Pancreas (tissue), 10 donors: ENCODE measurements at places on chromosomes 5 and 9. TPM values are rescaled to one million over a fixed set of nuclear protein-coding genes. Genes with fewer than 3 reads are reported as not detected.

The EQTN gene
- not detected for total RNA-seq

The LCP2 gene
- total RNA-seq, result 11.2 TPM

The DMRTA1 gene
- total RNA-seq, result 1.7 TPM

The DBH gene
- total RNA-seq, result not detected

The CARD6 gene
- total RNA-seq, result 2.7 TPM

The OR13C8 gene
- total RNA-seq, result not detected

DNA sequence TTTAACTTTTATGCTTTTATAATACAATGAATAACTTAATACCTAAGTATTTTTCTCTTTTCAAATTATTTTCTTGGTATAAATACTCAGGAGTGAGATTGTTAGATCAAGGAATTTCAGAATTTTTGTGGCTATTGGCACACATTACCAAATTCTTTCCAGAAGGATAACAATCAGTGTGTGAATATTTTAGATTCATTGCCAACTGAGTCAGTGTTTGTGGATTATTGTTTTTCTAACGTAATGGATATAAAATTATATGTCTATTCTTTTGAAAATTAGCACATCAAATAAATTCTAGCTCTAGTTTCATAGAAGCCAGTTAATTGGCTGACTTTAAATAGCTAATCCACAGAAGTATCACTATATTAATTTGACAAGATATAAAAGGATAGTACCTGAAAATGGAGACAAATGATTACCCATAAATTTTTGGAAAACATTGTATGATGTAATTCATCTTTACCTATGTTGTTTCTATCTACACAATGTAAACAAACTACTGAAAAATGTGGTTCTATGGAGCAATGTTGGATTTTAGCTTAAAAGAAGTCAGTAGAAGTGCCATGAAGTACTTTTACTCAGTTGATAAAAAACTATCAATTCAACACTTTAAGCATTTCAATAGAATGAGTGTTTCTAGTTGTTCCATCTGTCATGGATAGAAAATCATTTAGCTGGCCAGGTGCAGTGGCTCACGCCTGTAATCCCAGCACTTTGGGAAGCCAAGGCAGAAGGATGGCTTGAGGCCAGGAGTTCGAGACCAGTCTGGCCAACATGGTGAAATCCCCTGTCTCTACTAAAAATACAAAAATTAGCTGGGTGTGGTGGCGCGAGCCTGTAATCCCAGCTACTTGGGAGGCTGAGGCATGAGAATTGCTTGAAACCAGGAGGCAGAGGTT is 185.1 kb downstream of the ADAMTSL1 start:
- no peak for DNase-seq

- peak; percentile 78 for DNase-seq
Observed at GRCh38 chr5:139635606-139636206, 12.4 kb upstream of the CXXC5 start.

- DNase-seq, result no peak
Observed at GRCh38 chr5:75200776-75201175, 35.9 kb downstream of the ANKRD31 start.

DNA sequence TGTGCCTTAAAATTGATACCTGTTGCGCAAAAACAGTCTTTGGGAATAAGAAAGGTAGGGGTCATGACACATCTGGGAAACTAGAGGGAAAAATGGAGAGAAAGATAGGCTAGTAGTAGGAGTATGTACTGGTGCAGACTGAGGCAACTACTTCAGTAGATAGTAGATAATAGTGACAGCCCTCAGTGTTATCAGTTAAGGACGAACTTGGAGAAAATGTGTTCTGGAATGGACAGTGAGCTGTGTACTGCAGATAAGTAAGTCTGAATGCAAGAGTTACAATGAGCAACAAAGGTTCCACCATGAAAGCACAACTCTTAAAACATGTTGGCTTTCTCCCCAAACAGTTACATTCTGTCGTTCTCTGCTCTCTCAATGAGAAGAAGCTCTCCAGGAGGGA is 6.5 kb upstream of the INSL6 start:
- DNase-seq, result no peak

- no peak for DNase-seq
Observed at GRCh38 chr5:67319935-67320725, 123.5 kb upstream of the CD180 start.

DNA sequence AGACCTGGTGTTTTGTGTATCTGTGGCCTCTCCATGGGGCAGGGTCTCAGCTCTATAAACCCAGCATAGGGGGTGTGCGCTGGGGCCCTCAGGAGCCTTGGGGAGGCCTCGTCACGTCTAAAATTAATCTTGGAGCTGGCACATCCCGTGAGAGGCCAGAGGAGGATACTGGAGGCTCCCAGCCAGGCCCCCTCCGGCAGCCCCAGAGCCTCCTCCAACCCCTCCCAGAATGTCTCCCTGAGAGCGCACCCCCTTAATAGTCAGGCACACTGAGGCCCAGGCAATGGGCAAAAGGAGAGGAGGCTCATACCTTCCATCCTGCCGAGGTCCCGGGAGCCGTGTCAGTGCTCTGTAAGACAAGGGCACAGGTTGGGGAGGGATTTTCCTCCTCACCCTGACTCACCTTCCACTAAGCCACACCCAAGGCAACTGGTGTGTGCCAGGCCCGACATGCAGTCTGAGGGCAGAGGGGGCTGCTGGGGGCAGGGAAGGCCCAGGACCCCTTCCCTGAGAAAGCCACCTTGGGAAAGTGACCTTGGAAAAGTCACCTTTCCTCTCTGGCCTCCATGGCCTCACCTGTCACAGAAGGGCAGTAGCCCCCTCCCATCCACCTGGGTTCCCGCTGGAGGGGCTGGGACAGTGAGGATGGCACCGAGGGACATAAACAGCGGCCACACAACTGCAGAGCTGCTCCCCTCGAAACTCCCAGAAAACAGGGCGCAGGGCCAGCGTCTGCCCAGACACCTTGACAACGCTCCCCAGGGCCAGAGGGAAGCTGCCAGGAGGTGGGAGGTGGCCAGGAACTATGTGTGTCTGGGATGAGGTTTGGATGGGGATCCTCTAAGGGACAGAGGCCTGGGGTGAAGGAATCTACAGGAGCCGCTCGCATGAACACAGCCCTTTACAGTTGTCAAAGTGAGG is 2.9 kb downstream of the AK1 start:
- no peak for DNase-seq

DNA sequence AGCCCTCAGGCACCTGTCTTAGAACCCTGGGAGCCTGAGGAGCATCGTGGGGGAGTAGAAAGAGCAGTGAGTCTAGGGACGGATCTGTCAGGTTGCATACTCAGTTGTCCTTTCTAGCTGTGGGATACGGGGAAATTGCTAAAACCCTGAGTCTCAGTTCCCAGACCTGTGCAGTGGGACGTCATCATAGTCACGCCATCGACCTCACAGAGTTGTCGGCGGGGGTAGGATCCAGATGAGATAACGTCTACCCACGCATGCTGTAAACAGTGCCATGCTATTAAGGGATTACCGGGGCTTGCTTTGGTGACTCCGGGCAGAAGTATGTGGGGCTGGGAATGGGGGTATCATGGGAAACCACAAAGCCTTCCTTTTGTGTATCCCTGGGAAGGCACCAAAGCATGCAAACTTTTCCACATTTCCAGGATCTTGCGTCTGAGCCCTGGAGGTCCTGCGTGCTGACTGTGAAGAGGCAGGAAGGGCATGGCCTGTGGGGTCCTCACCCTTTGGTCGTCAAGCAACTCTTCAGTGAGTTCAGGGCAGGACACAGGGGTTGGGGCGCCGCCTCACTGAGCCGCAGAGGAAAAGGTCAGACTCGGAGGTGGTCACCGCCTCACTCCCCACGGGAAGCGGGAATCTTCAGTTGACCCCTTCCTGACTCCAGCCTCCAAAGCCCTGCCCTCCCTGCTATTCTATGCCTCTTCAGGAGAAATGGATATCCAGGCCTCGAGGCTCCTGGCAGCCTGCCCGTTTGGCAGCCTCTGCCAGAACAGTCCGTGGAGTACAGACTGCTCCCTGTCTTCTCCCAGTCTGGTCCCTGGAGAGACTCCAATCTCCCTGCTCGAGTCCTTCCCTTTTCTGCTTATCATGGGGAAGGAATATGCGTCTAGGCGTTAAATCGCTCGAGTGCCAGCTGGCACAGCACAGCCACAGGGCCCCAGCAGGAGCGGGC is 186.8 kb upstream of the KLF9 start:
- DNase-seq, result peak; percentile 94

GRCh38 chr5:8057769-8058168 is 188.8 kb downstream of the MTRR start:
- DNase-seq, result no peak

- no peak for DNase-seq
Observed at GRCh38 chr9:131407717-131408195, 13.9 kb downstream of the PRRC2B start.

- no peak for DNase-seq
Observed at GRCh38 chr9:100554935-100555401, 22.9 kb upstream of the CAVIN4 start.

DNA sequence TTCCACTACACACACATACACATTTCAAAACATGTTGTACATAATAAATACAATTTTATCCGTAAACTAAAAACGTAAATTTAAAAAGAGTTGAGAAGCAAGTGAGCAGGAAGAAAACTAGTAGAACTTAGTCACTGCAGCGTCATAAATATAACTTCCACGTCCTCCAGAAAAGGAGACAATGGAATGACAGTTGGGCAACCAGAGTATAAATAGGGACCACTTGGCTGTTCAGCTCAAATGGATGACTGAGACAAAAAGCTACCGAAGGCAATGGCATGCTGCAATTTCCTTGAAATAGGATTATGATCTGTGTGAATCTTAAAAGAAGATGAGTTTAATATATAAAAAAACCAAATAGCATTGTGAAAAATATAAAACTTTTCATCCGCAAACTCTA is 438.5 kb upstream of the RGMB start:
- no peak for DNase-seq

GRCh38 chr9:114070188-114071103 is 7.7 kb downstream of the AMBP start:
- DNase-seq, result no peak

DNA sequence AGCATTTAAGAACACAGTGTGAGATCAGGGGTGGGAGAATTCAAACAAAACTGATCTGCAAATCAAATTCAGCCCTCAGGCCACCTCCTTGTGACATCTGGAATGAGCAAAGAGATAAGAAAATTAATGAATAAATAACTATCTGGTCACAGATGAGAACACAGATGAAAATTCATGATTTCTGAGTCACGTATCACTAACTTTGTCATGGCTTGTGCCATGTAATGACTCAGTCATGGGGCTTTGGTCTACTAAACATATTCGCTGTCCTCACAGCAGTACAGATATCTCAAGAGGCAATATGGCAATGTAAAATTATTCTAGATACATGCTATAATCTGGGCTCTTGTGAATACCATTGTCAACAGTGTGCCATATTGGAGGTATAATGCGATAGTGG is 274.4 kb downstream of the MAN2A1 start:
- no peak for DNase-seq

- no peak for DNase-seq
Observed at GRCh38 chr5:143494595-143494994, 91.1 kb upstream of the NR3C1 start.

- no peak for DNase-seq
Observed at GRCh38 chr5:35038891-35039290, 8.9 kb downstream of the AGXT2 start.
